ENCODE measurements at places on chromosomes 11 and 22.

- DNase-seq, result no peak
Observed at GRCh38 chr11:122441666-122442035, 213.9 kb upstream of the UBASH3B start.

DNA sequence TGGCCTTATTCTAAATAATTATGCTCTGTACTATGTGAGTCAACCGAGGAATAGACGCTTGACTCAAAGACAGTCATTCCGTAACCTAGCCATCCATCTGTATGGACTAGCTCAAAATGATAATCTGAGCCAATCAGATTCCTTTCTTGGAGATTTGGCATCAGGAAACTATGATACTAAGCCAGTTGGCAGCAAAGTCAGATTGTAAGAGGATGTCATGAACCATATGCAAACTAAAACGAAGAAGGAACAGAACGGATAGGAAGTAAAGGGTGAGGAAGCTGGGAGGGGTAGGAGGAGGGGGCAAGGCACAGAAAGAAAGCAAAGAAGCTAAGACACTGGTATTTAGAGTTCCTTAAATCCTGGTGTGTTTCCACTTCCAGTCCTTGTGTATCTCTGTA is 10.7 kb upstream of the SESN3 start:
- no peak for DNase-seq

DNA sequence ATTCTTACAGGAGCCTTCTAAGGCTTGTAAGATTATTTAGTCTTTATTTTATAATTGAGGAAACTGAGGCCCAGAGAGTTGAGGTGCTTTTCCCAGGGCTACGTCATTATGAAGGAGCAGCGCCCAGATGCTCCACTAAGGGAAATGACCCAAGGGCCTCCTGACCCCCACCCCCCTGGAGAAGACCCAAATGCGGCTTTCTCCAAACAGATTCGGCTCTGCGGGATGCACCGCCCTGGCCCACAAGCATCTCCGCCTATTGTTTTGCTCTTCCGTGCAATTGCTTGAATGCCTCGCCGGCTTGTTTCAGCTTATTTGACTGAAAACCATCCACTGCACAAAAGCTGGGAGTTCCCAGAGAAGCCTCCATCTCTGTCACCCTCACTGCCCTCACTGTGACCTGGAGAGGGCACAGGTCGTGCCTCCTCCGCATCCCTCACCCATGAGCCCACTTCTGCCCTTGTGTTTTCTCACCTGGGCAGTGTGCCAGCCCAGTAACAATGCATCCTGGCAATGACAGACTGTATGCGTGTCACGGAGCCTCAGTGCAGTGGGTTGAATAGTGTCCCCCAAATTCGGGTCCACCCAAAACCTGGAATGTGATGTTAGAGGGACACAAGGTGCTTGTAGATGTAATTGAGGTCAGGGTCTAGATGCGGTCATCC is 790.2 kb downstream of the TBC1D22A start:
- DNase-seq, result no peak

DNA sequence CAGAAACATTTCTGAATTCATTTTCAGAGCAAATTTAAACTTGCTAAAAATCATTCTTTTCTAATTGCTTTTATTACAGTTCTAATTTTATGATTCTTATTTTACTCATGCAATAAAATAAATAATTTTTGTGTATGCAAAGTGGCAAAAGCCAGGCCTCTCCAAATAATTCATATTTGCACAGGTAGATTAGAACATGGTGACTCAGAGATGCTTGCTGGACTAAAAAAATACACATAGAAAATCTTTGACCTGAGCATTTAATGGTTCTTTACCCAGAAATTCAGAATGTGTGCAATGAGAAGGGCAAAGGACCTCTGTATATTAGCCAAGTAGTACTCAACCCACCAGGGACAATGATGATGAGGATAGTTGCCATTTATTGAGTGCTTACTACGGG is 15.3 kb downstream of the MAP6 start:
- DNase-seq, result no peak

DNA sequence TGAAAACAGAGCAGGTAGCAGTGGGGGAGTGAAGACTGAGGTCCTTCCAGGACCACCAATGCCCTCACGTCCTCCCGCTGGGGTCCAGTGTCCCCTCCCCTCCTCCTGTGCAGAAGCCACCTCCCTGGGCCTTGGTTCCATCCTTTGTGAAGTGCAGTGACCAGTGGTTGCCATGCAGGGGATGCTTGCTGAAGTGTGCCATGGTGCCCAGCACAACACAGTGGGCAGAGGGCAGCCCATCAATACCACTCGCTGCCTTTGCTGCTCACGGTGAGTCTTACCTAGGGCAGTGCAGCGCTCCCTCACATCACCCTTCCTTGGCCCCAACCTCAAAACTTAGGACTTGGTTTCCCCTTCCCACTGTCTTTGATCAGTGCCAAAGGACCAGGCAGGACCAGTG is 12.9 kb downstream of the MYEOV start:
- no peak for DNase-seq

DNA sequence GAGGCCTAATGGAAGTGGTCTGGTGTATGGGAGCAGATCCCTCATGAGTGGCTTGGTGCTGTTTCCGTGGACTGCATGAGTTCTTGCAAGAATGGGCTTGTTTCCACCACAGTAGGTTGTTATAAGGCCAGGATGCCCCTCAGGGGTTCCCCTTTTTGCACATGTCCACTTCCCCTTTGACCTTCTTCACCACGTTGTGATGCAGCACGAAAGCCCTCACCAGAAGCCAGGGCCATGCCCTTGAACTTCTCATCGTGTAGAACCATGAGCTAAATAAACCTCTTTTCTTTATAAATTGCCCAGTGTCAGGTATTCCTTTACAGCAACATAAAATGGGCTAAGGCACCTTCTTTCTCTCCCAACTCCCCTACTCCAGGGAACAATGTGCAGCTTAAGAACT is 2.8 kb upstream of the NARS2 start:
- no peak for DNase-seq

DNA sequence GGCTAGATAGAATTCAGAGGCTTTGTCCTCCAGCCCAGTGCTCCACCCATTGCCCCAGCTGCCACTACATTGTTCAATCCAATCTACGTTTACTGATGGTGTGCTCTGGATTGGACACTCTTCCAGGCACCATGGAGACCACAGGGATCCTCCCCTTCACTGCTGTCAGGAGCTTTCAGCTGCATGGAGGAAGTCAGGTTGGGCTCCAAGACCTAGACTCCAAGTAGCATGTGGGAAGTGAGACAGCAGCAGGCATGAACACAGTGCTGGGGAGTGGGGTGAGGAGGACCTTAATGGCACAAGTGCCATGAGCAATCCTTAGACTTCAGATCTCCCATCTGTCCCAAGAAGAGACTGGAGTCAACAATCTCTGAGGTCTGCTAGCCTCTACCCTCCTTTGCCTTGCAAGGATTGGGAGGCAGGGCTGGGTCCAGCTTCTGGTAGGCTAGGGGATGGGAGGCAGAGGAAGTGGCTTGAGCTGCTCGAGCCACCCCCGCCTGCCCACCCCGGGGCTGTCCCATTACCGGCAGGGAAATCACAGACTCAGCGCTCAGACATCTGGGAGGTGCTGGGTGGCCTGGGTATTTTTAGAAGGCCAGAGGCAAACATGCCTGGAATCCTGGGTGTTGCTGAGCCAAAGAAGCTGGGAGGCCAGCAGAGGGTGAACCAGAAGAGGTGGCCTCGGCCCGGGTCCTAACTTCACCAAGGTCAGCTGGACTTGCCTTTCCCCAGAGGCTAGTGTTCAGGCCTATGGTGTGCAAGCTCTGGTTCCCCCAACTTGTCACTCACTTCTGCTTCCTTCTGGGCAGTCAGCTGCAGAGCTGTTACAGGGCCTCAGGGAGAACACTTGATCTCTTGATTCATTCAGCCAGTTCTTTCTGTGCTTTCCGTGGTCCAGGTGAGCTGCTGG is 15.2 kb upstream of the FCHSD2 start:
- DNase-seq, result no peak

DNA sequence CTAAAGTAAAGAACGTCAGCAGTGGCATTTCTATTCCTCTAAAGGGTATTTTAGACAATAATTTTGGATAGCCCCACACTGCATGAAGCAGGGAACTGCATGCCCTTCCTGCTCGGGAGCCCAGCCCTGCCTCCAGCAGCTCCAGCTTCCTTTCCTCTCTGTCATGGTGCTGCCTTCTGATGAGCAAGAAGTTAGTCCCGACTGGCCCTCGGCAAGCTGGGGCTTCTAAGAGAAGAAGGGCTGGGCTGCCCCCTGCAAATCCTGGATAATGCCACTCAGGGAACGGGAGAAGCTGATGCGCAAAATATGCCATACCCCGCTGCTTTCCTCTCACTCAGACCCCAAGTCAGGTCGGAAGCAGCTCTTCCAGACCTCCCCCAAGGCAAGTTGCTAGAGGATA is 296.4 kb downstream of the ETS1 start:
- no peak for DNase-seq

DNA sequence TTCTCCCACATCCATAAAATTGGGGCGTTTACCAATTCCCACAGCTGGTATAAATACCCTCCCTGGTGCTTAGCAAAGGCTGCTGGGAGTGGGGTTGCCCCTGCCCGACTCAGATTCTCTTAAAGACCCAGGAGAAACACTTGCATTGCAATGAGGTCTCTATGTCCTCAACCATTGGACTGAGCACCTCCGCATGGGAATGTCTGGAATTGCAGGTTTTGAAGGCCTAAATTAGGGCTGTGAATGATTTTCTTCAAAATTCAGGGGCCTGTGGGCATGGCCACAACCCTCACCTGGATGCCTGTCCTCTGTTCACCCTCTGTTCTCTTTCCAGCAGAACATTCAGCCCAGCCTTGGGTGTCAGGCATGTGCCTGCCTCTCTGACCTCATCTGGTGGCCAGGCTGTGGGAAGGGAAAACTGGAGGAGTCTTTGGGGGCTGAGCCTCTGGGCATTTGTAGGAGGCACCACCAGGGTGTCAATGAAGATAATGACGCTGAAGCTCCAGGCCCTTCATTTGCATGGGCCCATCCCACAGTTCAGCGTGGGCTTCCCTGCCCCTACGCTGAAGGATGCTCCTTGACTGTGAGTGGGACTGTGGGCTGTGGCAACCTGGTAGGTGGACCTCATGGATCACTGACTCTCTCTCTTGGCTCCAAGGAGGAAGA is 52.7 kb upstream of the MYEOV start:
- DNase-seq, result no peak

DNA sequence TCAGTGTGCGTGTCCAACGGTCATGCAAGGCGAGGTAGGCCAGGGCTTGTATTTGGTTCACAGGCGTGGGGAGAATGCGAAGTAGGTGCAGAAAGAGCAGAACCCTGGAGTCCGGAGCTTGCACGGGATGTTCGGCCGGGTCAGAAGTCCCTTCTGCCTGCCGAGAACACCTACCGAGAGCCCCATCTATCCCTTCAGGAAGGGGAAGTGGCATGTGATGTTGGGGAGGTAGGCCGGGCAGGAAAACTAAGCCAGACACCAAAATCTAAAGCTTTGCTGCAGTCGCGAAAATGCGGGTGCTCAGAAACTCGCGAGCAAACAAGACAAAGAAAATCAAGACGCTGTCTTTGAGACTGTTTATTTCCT is 435 bp upstream of the TAF6L start:
- DNase-seq, result no peak

DNA sequence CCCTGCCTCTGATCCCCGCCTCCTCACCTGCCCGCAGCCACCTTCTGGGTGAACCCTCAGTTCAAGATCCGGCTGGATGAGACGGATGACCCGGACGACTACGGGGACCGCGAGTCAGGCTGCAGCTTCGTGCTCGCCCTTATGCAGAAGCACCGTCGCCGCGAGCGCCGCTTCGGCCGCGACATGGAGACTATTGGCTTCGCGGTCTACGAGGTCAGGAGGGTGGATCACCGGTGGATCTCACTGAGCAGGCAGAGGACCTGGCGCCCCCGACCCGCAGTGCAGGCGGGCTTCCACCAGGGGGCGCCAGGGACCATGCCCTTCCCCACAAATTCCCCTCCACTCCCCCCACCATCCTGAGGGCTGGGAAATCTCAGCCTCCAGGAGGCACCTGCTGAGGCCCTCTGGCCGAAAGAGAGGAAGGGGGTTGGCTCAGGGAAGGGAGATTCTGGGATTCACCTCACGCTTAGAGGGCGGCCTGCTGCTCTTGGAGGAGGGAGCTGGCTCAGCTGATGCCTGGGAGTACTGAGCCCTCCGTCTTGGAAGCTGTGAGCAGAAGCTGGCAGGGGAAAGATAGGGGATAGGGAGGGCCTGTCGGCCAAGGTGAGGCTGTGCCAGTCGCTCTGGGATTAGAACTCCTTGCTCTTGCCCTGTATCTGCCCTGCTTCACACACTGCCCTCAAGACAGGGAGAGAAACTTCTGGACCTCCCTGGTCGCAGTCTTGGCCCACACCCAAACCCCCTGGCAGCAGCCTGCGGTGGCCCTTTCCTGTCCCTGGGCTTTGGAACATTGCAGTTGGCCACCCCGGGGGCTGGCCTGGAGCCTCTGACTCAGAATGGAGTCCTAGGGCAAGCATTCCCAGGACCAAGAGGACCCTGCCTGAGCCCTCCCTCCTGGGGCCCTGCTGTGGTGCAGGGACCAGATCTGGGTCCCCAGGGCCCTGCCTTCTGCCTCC is 23.2 kb downstream of the CAPN1 start:
- peak; percentile 58 for DNase-seq

GRCh38 chr11:107848345-107848744 is 10.2 kb downstream of the SLC35F2 start:
- no peak for DNase-seq

GRCh38 chr11:17498058-17498457 is 21.4 kb upstream of the ABCC8 start:
- DNase-seq, result no peak

- no peak for DNase-seq
Observed at GRCh38 chr11:77557553-77557952, 32.2 kb upstream of the AQP11 start.

DNA sequence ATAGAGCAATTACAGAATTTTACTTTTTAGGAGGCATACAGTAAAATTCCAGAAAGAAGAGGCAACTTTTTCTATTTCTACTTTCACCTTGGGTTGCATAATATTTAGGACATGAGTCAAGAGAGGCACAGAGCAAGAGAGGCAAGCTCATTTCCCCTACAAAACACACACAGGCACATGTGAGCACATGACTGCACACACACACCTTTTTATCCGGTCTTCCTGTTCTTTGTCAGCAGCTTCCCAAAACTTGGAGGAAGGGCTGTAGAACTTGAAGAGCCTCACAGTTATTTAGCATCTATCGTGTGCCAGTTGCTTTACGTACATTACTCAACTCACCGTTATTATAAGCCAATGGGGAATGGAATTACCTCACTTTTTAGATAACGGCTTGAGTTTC is 37.8 kb upstream of the CCDC179 start:
- DNase-seq, result no peak

DNA sequence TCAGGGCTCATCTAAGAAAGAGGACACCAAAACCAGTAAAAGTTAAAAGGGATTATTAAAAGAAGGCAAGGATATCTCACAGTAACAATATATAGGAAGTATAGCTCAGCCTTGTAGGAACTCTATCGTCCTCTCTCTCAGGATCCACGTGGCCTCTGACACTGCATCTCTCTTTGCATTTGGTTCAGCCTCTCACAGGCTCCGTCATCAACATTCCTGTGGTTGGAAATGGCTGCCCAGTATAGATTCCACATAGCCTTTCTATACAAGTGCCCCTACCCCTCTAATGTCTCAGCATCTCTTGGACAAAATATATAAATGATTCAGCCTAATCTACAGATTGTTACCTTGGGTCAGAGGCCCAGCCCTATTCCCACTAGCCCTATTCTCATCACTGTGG is 101.3 kb upstream of the DBX1 start:
- DNase-seq, result no peak

- DNase-seq, result no peak
Observed at GRCh38 chr11:69906453-69906907, 87.3 kb upstream of the FGF3 start.

- DNase-seq, result no peak
Observed at GRCh38 chr11:12764187-12764914, 90.1 kb downstream of the TEAD1 start.

Data from DND-41 (cell line).